ENCODE measurements at places on chromosomes 3 and 15.

GRCh38 chr3:82628385-82629014 is 867.1 kb upstream of the GBE1 start:
- no peaks in the 10 kb centered on the region for H3K4me1 ChIP-seq
- no peak for DNase-seq
- H3K4me3 ChIP-seq = no peak overlapping the region
- no peaks in the 10 kb centered on the region for H3K36me3 ChIP-seq

DNA sequence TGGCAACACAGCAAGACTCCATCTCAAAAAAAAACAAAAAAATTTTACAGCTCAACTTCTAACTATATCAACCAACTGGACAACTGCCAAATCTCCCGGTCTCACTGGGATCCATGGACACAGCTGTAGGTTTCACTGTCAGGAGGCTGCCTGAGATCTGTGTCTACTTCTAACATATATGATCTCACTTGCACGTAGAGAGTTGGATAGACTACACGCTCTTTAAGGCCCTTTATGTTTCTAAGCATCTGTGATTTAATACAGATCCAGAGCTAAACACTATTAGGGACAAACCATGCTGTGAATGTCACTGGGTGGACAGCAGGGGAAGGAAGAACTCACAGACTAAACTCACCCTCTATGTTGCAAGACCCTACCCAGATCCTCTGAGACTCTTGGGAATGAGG is 13.0 kb upstream of the APOD start:
- no peaks in the 10 kb centered on the region for H3K4me1 ChIP-seq
- no peak overlapping the region for H3K4me3 ChIP-seq
- no peak for DNase-seq
- H3K27ac ChIP-seq = no peak overlapping the region
- no peaks in the 10 kb centered on the region for H3K27me3 ChIP-seq

- no peaks in the 10 kb centered on the region for H3K4me1 ChIP-seq
- H3K27me3 ChIP-seq = peaks cover 10% of the 10 kb centered on the region
- no peak overlapping the region for H3K27ac ChIP-seq
- no peak for DNase-seq
- H3K36me3 ChIP-seq = no peaks in the 10 kb centered on the region
These were observed 276.6 kb downstream of the ZNF621 start for GRCh38 chr3:40801284-40801741.

DNA sequence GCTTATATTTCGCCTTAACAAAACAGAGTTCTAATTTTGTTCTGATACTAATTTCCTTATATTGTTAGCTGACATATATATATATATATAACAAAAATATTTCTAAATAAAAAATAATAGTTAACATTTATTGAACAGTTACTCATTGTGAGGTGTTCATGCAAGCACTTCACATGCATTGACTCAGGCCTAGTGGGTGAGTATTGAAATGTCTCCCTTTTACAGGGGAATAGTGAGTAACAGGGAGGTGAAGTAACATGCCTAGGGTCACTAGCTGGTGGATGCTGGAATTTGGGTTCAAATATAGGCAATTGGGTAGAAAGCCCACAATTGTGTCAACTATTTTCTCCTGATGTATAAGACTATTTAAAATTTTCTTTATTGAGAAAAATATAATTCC is 102.6 kb upstream of the ZPLD1 start:
- no peak overlapping the region for H3K27ac ChIP-seq
- DNase-seq = no peak
- H3K4me3 ChIP-seq = no peak overlapping the region
- H3K36me3 ChIP-seq = no peaks in the 10 kb centered on the region
- no peaks in the 10 kb centered on the region for H3K4me1 ChIP-seq
- H3K27me3 ChIP-seq = no peaks in the 10 kb centered on the region

GRCh38 chr3:115928376-115928775 is 305.1 kb downstream of the GAP43 start:
- H3K27ac ChIP-seq = no peak overlapping the region
- DNase-seq = no peak
- H3K4me1 ChIP-seq = no peaks in the 10 kb centered on the region
- H3K27me3 ChIP-seq = no peaks in the 10 kb centered on the region
- H3K4me3 ChIP-seq = no peak overlapping the region
- no peaks in the 10 kb centered on the region for H3K36me3 ChIP-seq

DNA sequence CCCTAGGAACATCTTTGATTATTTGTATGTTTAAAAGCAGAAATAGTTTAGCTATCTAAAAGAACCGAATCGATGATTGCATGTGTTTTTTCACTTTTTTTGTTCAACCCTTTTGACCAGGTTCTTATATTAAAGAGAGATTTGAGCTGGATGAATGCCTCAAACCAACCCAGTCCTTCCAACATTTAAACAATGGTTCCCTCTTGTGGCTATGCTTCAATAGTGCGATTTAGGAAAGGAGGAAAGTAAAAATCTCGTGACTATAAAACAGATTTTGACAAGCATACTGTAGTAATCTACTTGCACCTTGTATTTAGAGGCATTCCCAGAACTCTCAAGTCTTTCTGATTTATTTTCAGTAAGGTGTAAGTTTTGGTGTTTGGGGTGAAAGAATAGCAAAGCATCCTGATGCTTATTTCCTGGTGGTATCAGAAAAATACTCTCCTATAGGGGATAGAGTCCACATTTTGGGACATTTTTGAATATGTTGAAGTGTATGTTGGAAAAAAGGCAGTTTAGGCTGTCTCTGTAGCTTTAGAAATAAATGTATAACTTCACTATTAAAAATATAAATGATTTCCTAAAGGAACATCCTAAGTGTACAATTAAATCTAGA is 159.6 kb upstream of the KCNH8 start:
- H3K27ac ChIP-seq = no peak overlapping the region
- peaks cover 3% of the 10 kb centered on the region for H3K27me3 ChIP-seq
- H3K4me1 ChIP-seq = no peaks in the 10 kb centered on the region
- DNase-seq = no peak

DNA sequence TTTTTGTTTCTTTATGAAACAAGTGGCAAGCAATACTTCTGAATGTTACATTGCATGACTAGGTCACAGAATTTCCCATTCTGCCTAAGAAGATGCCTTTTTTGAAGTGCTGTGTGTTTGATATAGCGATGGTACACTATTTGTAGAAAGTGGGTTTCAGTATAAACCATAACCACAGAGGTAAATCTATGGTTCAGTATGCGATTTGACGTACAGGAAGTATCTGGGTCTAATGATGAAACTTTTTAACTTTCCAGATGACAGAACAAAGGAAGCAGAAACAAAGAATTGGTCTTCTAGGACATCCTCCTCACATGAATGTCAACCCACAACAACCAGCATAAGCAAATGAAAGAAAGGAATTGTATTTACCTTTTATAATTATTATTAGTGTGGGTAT is 133.4 kb upstream of the BHLHE40 start:
- no peaks in the 10 kb centered on the region for H3K27me3 ChIP-seq
- no peak for DNase-seq
- H3K36me3 ChIP-seq = no peaks in the 10 kb centered on the region
- peaks cover 52% of the 10 kb centered on the region for H3K4me1 ChIP-seq

GRCh38 chr15:64066451-64066850 is 20.2 kb upstream of the DAPK2 start:
- DNase-seq = no peak
- no peak overlapping the region for H3K27ac ChIP-seq
- no peaks in the 10 kb centered on the region for H3K27me3 ChIP-seq
- peaks cover 7% of the 10 kb centered on the region for H3K4me1 ChIP-seq
- H3K36me3 ChIP-seq = peaks cover 1% of the 10 kb centered on the region

DNA sequence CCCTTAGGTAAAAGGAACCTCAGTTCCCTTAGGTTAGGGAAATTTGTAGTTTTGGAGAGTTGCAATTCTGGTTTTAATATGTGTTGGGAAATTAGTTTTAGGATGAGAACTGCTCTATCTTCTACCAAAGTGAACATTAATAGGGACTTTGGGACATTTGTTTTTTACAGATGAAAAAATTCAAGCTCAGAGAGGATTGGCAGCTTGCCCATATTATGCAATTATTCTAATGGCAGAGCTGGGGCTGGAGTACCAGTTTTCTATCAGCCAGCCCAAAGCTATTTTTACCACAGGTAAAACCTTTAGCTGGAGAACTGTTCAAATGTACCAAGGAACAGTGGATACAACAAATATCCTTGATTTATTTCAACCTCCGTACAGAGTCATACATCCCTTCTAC is 127.0 kb downstream of the CPNE4 start:
- H3K36me3 ChIP-seq = no peaks in the 10 kb centered on the region
- no peak for DNase-seq
- no peak overlapping the region for H3K4me3 ChIP-seq
- no peak overlapping the region for H3K27ac ChIP-seq

- no peak overlapping the region for H3K27ac ChIP-seq
- H3K36me3 ChIP-seq = no peaks in the 10 kb centered on the region
- H3K27me3 ChIP-seq = no peaks in the 10 kb centered on the region
- no peak for DNase-seq
These were observed 325.3 kb downstream of the ROBO2 start for GRCh38 chr3:77365152-77365551.

- H3K36me3 ChIP-seq = no peaks in the 10 kb centered on the region
- no peak overlapping the region for H3K27ac ChIP-seq
- DNase-seq = no peak
- no peaks in the 10 kb centered on the region for H3K27me3 ChIP-seq
- H3K4me3 ChIP-seq = no peak overlapping the region
These were observed 50.4 kb downstream of the ATP2B2 start for GRCh38 chr3:10454907-10455544.

GRCh38 chr3:24043985-24044384 is 98.9 kb downstream of the NR1D2 start:
- H3K36me3 ChIP-seq = no peaks in the 10 kb centered on the region
- no peaks in the 10 kb centered on the region for H3K4me1 ChIP-seq
- no peak overlapping the region for H3K27ac ChIP-seq
- H3K27me3 ChIP-seq = no peaks in the 10 kb centered on the region

DNA sequence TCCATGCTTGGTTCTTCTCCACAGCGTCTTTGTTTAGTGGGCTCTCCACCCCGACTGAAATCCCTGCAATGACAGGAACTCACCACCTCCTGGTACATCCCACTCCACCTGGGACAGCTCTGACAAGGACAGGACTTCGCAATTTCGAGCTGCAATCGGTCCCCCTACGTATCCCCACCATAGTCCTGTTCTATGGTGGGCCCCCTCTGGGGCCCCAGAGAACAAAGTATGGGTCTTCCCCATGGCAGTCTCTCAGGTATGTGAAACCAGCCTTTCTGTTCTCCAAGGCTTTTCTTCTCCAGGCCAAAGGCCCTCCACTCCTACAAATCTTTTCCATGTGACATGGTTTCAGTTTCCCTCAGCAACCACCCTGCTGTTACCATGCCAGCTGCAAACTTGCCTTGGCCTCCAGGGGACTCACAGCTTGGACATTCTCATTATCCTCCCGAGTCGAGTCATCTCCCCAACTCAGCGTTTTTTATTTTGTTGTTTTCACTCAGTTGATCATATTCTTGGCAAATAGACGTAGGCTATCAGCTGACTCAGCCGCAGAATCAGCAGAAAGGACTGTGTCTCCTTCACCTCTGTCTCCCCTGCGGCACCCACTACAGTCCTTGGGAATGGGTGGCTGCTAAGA is 233.3 kb downstream of the OPA1 start:
- no peak overlapping the region for H3K27ac ChIP-seq
- H3K36me3 ChIP-seq = no peaks in the 10 kb centered on the region
- DNase-seq = no peak
- no peak overlapping the region for H3K4me3 ChIP-seq
- H3K4me1 ChIP-seq = no peaks in the 10 kb centered on the region

DNA sequence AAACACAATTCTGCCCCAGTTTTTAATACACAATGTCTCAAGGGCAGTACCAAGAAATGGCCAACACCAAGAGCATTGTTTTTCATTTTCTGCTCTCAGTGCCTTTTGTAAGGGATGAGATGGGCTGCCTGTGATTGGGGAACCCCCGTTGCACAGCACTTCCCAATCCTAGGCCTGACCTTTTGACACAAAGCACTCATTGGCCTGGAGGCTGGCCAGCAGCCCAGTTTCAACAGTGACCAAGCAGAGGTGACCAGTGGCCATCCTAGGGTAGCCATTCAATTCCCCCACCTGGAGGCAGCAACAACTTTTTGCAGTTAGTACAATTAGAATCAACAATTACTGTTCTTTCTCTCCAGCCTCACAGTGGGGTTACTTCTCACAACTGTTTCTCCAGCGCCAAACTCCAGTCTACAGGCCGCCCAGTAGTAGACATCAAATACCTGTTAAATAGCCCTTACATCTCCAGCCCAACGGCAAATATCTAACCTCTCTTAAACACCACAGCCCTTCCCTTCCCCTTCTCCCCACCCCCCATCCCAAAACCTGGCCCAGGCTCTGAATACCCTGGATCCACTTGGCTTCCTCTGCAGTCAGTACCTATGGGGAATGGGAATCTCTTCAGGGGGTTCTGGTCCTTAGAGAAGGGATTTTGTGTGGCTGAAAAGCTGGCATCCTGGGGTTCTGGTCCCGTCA is 8.9 kb upstream of the LRRC2 start:
- H3K4me1 ChIP-seq = no peaks in the 10 kb centered on the region
- no peak overlapping the region for H3K4me3 ChIP-seq
- H3K36me3 ChIP-seq = no peaks in the 10 kb centered on the region
- no peak for DNase-seq
- H3K27ac ChIP-seq = no peak overlapping the region
- peaks cover 2% of the 10 kb centered on the region for H3K27me3 ChIP-seq

GRCh38 chr3:29544701-29545363 is 264.0 kb downstream of the RBMS3 start:
- no peaks in the 10 kb centered on the region for H3K4me1 ChIP-seq
- DNase-seq = no peak
- no peaks in the 10 kb centered on the region for H3K36me3 ChIP-seq
- H3K4me3 ChIP-seq = no peak overlapping the region
- no peak overlapping the region for H3K27ac ChIP-seq

GRCh38 chr3:11415099-11415498 is 142.9 kb downstream of the ATG7 start:
- H3K36me3 ChIP-seq = no peaks in the 10 kb centered on the region
- H3K4me3 ChIP-seq = no peak overlapping the region
- no peaks in the 10 kb centered on the region for H3K4me1 ChIP-seq
- DNase-seq = no peak
- no peak overlapping the region for H3K27ac ChIP-seq

- DNase-seq = no peak
- H3K27me3 ChIP-seq = no peaks in the 10 kb centered on the region
- H3K27ac ChIP-seq = no peak overlapping the region
- no peaks in the 10 kb centered on the region for H3K36me3 ChIP-seq
- no peaks in the 10 kb centered on the region for H3K4me1 ChIP-seq
- no peak overlapping the region for H3K4me3 ChIP-seq
These were observed 33.2 kb downstream of the HDAC11 start for GRCh38 chr3:13513051-13513912.

DNA sequence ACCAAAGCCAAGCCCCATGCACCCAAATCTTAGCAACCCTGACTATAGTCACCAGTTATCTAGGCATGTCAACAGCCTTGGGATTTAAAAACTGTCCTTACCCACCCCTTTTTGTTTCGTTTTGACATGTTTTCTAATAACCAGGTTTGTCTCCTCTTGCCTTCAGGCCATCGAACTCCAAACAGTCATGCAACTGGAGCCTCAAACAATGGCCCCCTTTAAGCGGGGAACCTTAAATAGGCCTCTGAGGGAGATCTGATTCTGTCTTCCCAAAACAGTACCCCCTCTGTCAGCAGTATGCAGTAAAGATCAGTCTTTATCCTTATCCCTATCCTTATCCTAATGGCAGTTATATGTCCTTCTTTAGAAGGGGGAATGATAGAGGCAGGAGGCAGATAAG is 105.7 kb downstream of the DPH6 start:
- H3K36me3 ChIP-seq = no peaks in the 10 kb centered on the region
- no peak overlapping the region for H3K27ac ChIP-seq
- no peaks in the 10 kb centered on the region for H3K4me1 ChIP-seq
- H3K27me3 ChIP-seq = no peaks in the 10 kb centered on the region
- DNase-seq = no peak
- no peak overlapping the region for H3K4me3 ChIP-seq

Data from CD4-positive, alpha-beta T cell (primary cell).